ENCODE measurements at places on chromosomes 12 and 14.

DNA sequence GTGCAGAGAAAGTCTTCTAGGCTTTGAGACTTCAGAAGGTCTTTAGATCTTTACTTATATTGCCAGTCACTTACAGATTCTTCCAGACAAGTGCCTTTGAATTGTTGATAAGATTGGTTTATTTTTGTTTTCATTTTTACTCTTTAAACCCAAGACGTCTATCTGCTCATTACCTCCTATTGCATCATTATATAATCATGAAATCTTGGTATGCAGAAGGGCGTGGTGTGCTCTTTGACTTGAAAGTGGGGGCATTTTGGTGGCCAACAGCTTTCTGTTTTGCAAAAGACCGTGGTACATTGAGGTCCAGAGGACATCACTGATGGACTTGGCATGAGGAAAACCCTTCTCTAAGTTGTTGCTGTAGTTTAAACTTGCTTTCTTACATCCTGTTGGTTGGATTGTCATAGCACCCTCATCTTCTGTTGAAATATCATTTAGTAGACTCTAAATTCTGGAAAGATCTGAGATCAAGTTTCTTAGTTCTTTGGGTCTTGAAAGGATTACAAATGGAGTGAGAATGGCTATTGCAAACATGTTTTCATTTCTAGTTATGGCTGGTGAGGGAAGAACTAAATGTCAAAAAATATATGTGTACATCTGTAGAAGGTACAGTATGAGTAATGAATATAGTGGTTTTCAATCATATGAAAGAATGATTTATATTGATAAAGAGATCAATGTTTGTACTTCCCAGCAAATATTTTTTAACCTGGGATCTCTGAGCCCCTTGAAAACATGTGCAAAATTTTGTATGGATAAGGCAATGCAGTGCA is 441.8 kb downstream of the NRXN3 start:
- DNase-seq, result no peak

DNA sequence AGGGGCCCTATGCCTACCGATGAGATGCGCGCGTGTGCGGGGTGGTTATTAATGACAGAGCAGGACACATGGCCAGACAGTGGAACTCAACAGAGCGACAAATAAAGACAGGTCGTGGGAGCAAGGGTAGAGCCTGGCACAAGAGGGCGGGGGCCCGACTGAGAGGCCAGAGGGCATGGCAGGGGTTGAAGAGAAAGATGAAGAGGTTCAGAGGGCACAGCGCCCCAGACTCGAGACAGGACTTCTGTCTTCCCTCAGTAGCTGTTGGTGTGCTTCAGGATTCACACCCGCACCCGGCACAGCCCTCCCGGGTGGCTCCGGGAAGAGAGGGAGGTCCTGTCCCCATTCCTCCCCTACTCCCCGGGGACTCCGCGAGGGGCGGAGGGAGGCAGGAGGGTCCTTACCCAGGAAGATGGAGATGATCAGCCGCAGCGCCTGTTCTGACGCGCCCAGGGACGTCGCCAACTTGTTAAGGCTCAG is 366 bp downstream of the LPCAT3 start:
- DNase-seq, result no peak

- no peak for DNase-seq
Observed at GRCh38 chr14:102235275-102235897, 69.6 kb downstream of the MOK start.

- no peak for DNase-seq
Observed at GRCh38 chr14:24378327-24378726, 10.3 kb downstream of the NFATC4 start.

- no peak for DNase-seq
Observed at GRCh38 chr12:103561174-103561573, 25.9 kb upstream of the STAB2 start.

GRCh38 chr12:127900386-127900785 is 366.6 kb upstream of the TMEM132C start:
- no peak for DNase-seq

DNA sequence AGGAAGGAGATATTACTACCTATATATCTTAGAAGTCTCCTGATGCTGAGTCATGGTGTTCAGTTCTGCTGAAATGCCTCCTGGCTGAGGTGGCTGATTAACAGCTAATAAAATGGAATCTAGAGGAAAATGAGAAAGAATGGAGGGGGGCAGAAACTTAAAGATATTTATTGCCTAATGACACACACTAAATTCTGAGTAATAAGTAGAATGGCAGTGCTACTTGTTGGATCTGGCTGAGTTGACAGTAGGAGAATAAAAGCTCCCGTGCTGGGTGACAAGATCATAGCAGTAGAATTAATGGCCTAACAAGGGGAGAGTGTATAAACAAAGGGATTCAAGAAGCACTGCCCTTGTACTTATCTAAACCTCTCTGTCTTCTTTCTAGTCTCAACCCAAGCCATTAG is 137.5 kb downstream of the CNTN1 start:
- DNase-seq, result no peak

DNA sequence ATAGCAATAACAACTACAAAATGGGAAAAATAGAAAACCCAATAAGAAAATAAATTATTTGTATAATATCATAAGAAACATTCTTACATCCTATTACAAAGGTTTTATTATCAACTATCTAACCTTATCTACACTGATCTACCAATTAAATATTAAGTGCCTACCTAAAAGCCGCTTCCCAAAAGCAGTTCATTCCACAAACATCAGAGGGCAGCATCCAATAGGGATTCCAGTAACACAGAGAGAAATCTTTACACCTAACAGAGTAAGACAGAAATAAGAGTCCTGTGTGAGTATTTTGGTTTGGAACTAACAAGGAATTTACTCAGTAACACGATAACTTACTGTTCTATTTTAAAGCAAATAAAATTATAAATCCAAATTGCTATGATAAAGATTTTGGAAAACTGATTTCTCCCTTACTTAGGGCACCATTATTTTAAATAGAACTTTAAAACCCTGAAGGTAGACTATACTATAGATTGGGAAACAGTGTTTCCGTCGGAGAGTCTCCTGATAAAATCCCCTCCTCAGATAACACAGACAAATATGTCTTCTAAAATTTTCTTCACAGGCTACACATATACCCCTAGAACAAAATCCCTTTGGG is 15.0 kb downstream of the GXYLT1 start:
- DNase-seq, result peak; percentile 4

GRCh38 chr12:82874945-82875344 is 188.2 kb downstream of the TMTC2 start:
- no peak for DNase-seq

- DNase-seq, result no peak
Observed at GRCh38 chr12:42086031-42086430, 58.6 kb downstream of the GXYLT1 start.

DNA sequence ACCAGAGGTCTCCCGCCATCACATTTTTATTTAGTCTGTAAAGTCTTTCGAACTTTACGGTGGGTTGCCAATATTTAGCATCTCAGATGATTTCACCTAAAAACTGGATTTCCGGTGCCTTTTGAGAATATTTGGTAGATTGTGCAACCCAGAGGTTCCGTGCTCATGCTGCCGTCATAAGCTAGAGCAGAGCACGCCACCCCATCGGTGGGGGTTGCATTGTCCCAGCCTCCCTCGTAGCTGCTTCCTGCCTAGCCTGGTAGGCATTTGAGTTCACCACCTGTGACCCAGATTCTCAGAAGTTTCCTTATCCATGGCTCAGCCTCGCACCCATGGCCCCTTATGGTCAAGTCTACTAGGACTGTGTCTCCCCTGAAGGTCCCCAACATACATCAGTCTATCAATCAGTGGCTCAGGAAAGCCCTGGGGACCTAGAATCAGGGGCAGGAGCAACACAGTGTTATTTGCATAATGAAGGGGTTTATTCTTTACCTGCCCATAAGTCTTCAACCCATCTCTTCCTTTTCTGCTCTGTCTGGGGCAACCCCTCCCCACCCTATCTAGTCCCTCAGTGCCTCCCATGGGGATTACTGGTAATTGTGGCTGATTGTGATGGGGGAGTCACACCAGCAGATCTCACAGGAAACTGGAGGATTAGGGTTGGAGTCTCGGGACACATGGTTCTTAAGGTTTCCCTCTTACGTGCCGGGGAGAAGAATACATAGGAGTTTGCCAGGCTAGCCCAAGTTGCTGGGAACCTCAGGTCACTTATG is 152.3 kb downstream of the PHETA1 start:
- DNase-seq, result no peak

DNA sequence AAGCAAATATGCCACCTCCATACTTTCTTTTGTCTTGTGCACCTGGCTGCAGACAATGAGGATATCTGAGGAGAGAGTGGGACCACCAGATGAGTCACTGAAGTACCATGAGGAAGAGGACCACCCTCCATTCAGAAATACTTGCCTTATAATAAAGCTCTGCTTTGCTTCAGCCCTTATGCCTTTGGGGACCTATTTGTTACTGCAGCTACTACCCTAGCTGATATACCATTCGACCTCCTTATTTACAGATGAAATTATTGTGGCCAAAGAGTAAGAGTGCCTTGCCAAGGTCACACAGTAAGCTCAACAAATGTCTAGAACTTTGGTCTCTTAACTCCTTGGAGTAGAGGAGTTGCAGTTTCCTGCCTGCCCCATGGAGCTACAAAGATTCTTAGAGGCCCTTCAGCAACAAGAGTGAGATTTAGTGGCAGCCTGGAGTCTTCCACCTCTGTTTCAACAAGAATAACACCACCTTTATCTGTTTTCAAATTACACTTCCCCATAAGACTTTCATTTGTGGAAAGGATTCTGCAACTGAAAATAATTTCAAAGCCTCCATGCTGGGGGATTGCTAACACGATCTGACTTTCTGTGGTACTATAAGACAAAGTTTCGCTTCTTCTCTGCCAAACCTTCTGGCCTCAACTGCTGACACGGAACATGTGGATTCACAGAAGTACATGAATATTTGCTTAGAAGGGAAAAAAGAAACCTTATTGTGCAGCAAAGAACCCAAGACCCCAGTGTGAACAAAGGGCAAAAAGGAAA is 3.6 kb downstream of the CMKLR1 start:
- DNase-seq, result no peak

- no peak for DNase-seq
Observed at GRCh38 chr12:26302776-26303175, 107.4 kb downstream of the SSPN start.

DNA sequence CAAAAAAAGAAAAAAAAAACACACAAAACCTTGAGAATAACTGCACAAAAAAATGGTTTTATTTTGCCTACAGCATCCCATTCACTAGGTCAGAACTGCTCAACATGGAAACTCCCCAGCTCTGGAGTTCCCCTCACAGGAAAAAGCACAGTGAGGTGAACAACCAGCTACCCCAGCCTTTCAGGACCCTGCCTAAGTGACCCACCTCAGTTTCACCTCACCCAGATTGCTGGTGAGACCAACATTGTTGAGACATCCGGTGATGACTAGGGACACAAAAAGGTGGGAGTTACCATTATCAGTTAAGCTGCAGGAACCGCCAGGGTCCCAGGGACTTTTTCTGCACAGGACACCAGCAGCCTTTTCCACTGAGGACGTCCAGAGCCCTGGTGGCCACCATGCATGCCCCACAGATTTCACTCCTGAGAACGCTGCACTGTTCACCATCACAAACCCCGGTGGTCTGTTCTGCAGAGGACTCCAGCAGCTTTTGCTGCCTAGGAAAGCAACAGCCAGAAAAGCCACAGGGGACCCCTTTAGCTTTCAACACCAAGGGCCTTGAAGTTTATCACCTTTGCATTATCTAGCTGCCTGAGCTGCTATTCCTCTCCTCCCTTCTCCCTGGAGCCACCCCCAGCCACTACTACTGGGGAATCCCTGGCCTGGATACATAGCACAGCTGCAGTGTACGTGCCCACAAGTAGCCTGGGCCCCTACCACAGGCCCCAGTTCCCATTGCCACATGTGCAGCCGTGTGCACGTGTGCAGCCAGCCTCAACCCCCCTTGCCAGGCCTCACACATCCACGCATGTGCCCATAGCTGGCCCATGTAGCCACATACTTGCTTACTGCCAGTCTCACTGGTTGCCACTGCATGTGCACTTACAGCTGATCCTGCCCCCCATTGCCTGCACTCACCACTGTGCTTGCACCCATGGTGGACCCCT is 62.5 kb upstream of the FAR2 start:
- no peak for DNase-seq

GRCh38 chr14:54535126-54535525 is 25.4 kb downstream of the CGRRF1 start:
- no peak for DNase-seq

DNA sequence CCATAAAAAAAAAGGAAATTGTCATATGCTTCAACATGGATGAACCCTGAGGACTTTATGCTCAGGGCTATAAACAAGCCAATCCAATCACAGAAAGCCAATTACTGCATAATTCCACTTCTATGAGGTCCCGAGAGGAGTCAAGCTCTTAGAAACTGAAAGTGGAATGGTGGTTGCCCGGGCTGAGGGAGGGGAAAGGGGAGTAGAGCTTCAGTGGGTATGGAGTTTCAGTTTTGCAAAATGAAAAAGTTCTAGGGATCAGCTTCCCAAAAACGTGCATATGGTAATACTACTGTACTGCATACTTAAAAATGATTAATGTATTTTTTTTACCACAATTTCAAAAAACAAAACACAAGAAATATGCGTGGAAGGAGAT is 52.0 kb downstream of the RNF34 start:
- no peak for DNase-seq

GRCh38 chr12:102568276-102568675 is 87.9 kb upstream of the IGF1 start:
- no peak for DNase-seq

DNA sequence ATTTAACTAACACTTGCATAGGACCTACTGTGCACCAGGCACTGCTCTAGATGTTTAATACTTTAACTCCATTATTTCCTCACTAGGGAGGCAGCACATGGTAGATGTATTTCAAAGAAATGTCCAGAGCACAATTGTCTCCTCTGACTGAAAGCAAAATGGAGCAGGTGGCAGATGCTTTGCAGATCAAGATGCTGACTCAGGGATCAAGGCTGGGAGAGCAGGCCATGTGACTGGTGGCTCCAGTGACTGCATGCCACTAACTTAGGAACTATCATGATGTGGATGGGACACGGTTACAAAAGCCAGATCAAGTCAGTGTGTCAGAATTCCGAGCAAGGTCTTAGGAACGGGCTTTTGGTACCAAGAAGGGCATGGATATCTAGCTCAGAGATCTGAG is 28.2 kb downstream of the SERPINA11 start:
- DNase-seq, result no peak

DNA sequence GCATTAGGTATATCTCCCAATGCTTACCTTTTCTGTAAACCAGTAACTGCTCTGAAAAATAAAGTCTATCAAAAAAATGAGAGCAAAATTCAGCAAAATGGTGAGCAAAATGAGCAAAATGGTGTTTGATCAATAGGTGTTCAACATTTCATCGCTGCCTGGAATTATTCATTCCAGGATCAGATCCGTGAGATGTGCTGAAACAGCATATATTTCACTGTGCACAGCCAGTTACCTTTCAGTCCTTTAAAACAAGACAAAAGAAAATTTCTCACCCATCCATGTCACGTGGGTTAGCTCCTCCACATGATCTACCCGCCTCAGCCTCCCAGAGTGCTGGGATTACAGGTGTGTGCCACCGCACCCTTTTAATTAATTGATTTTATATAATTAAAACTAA is 8.1 kb upstream of the FGF23 start:
- no peak for DNase-seq

GRCh38 chr12:144650-145284 is 69.2 kb downstream of the SLC6A12 start:
- DNase-seq, result no peak

GRCh38 chr14:105090493-105091053 is 25.3 kb upstream of the GPR132 start:
- DNase-seq, result peak; percentile 30

- no peak for DNase-seq
Observed at GRCh38 chr14:57707219-57707618, 158.7 kb downstream of the SLC35F4 start.

- no peak for DNase-seq
Observed at GRCh38 chr12:69579029-69579428, 6.2 kb upstream of the CCT2 start.
